ENCODE measurements at places on chromosomes 7 and 10.
A peak's percentile ranks its signal among the peaks of the same experiment; 100 is the strongest.

DNA sequence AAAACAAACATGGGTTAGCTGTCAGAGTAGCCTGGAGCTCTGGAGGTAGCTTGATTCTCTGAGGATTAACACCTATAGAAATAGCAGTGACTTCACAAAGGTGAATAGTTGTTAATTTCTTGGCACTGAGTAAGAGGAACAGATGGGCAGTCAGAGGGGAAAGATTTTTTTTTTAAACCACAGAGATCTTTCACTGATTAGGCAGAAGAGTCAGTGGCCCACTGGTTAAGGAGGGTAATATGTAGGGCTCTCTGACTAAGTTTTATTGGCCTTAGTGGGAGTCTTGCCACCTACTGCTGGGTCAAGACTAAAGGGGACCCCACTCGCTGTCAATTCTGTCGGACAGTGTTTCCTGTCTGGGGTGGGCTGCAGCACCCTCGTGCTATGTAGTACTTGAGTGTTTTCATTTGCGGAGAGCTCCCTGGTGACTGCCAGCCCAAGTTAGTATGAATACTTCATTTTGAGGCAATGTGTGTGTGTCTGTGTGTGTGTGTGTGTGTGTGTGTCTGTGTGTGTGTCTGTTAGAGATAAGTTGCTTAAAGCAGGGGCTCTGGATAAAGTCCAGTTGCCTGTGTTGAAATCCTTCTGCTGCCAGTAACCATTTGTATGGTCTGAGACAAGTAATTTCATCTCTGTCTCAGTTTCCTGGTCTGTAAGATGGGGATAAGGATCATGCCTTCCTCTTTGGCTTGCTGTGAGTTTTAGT, 145.2 kb downstream of the ARID5B start:
- DNase-seq, result peak; percentile 29

GRCh38 chr7:831596-832166, 595 bp upstream of the SUN1 start:
- DNase-seq, result no peak

DNA sequence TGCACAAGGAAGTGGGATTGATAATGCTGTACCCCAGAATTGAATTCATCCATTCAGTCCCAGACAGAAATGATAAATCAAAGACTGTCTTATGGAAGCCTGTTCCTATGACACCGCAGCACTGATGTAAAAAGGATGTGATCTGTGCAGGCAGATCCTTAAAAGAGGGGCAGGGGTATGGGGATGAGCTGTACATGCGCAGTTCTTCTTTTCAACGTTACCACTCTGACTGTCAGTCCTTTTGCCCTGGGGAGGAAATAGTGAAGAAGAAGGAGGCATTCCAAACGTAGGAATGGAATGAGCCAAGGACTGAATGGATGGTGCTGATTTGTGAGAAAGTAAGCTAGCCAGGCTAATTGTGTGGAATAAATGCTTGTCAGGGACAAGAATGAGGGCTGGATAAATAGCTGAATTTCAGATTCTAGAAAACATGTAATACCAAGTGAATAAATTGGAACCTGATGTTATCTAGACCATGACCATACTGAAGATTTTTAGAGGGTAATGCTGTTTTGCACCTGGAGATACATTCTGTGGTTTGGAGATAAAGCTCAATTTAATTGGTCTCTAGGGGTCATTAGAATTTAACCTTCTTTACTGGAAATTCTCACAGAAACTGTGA, 509.3 kb downstream of the SORCS3 start:
- DNase-seq, result no peak

DNA sequence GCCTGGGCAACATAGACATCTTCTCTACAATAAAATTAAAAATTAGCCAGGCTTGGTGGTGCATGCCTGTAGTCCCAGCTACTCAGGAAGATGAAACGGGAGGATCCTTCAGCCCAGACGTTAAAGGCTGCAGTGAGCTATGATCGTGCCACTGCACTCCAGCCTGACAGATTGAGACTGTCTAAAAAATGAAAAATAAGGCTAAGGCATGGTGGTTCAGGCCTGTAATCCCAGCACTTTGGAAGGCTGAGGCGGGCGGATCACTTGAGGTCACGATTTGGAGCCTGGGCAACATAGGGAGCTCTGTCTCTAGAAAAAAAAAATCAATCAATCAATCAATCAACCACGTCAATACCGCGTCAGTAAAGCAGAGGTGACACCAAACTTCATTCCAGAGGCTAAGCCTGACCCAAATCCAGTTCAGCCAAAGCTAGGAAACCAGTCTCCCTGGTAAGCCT, 31.1 kb downstream of the MRPS24 start:
- DNase-seq, result no peak

GRCh38 chr7:681551-682307, 44.8 kb upstream of the DNAAF5 start:
- DNase-seq, result no peak
